ENCODE measurements at places on chromosomes 13 and 19.

DNA sequence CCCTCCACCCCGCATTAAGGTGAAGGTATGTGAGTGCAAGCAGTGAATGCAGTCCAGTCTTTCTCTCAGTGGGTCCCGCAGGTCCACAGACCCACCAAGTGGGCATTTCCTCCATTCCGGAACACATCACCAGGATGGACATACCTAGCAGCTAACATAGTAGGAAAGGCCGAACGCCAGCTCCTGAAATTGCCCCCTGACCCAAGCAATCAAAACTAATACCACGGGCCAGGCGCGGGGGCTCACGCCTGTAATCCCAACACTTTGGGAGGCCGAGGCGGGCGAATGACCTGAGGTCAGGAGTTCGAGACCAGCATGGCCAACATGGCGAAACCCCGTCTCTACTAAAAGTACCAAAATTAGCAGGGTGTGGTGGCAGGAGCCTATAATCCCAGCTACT lies 71.7 kb upstream of the VSTM2B start:
- no peak for DNase-seq

GRCh38 chr19:54233941-54234340 lies 8.6 kb downstream of the LILRA6 start:
- no peak for DNase-seq

- no peak for DNase-seq
These were observed 9.0 kb downstream of the ABHD8 start for GRCh38 chr19:17294051-17294891.

- no peak for DNase-seq
These were observed 232.9 kb upstream of the STARD13 start for GRCh38 chr13:33518452-33518851.

- no peak for DNase-seq
These were observed 103.8 kb downstream of the KL start for GRCh38 chr13:33119856-33120543.
